ENCODE measurements at places on chromosomes 7 and 10. TPM values are rescaled to one million over a fixed set of nuclear protein-coding genes. Genes with fewer than 3 reads are reported as not detected.

DNA sequence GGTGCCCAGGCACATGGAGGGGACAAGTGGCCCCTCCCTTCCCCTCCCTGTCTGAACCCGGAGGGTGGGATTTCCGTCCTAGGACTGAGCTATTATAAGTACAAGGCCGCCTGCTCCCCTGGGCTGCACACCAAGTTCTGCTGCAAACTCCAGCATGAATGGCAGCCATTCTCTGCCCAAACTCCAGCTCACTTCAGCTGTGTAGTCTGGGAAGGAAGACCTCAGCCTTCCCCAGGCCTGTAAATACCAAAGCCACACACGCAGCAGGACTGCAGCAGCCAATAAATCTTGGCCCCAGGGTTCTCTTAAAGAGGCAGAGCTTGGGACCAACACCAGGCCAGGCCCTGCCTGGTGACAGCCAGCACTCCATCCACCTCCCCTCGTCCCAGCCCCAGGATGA, 291.3 kb upstream of the ZMIZ1 start:
- no peak for DNase-seq

The MPLKIP gene
- polyA plus RNA-seq = 18.1 TPM

The TMEM196 gene
- polyA plus RNA-seq = not detected

The GIMAP7 gene
- polyA plus RNA-seq = 9.3 TPM

- no peak for DNase-seq
Measured at GRCh38 chr10:101451667-101452069, 97.7 kb downstream of the BTRC start.

DNA sequence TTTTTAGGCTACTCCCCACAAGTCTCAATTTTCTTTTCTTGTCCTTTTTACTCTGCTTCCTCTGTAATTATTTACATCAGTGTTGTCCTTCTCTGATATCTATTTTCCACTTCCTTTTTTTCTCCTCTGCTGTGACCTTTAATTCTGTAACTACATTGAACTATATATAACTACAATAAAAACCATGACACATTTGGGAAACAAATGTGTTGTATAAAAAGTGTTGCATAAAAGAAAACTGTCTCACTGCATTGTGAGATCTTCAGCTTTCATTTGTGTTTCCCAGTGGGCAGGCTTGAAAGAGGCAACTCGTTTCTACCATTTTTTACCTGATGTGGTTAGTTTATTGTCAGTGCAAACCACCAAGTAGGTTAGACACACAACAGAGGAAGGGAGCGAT, 483.9 kb upstream of the NRP1 start:
- DNase-seq = no peak

GRCh38 chr7:88760136-88760515, 626 bp downstream of the ZNF804B start:
- no peak for DNase-seq

The AASS gene
- polyA plus RNA-seq = 20.7 TPM

The TACR2 gene
- polyA plus RNA-seq = 0.59 TPM

- no peak for DNase-seq
Measured at GRCh38 chr10:125156196-125156595, 4.2 kb downstream of the CTBP2 start.

DNA sequence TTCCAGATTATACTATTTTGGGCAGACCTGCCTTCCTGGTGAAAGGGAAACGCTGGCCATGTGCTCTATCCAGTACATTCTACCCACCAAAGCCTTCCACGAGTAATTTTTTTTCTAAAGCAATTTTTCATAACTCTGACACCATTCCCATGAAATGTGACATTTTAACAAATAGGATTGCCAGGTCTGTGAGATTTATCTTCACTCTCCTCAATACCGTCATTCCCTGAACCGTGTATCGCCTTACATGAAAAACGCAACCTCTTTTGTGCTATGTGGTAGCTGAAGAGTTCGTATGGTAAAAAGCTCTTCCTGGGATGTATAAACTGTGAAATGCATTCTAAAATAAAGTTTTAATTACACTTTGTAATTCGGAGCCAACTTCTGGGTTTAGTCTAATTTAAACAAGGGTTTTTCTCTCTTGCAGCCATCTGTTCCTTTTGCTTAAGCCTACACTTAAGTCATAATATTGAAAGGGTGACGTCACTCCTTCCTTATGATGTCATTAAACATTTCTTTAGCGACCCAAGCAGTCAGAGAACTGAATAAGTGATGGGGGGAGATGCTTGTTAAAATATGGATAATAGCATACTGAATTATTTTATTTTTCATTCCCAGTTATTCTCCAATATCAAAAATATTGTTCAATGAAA, 27.7 kb downstream of the C1QL3 start:
- no peak for DNase-seq

The LRRTM3 gene
- polyA plus RNA-seq = 2.2 TPM

The PTPRZ1 gene
- polyA plus RNA-seq = 3.0 TPM

- no peak for DNase-seq
Measured at GRCh38 chr10:85594239-85594638, 772.4 kb downstream of the GRID1 start.

DNA sequence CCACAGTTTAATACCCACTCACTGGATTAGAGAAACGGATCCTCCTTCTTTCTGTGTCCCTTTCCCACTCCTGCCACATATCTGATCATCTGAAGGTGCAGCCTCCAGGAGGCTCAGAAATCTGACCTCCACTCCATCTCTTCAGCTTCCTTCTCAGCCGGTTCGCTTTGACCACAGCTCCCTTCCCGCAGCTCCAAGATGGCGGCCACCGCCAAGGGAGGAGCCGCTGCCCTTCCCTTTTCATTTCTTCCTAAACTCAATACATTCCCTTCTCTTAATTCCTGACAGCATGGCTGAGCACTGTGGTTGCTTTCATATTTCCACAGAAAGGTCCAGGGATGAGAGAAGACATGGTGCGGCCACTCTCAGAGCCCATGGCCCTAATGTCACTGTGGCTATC, 43.7 kb upstream of the C7orf33 start:
- no peak for DNase-seq

GRCh38 chr10:114319406-114320248, 80.6 kb downstream of the VWA2 start:
- DNase-seq = no peak

The ENTPD7 gene
- polyA plus RNA-seq = 3.7 TPM

The LMOD2 gene
- polyA plus RNA-seq = 326 TPM

The CPXM2 gene
- 0.25 TPM for polyA plus RNA-seq

DNA sequence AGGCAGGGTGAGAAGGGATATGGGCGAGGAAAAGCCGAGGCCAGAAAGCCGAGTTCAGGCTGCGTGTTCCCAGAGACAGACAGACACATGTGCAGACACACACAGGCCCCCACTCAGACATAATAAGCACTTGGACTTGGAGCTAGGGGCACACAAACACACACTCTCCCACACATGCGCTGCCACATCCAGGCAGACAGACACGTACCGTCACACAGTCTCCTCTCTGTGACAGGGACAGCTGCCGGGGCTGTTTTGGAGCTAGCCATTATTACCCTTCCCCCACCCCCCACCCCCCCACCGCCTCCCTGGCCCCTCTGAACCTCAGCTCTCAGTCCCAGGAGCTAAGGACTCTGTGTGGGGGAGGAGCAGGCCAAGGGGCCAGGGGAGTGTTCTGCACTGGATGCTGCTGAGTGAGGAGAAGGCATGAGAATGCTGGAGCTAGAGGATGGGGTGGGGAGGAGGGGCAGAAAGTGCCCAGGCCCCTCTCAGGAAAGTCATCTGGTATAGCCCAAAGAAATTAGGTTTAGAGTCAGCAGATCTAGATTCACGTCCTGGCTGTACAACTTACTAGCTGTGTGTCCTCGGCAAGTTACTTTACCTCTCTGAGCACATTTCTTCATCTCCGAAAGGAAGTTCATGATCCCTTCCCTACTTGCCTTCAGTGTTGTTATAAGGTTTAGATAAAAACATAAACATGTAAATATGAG, 6.3 kb downstream of the PITX3 start:
- no peak for DNase-seq
